ENCODE measurements at places on chromosomes 5 and 9.

DNA sequence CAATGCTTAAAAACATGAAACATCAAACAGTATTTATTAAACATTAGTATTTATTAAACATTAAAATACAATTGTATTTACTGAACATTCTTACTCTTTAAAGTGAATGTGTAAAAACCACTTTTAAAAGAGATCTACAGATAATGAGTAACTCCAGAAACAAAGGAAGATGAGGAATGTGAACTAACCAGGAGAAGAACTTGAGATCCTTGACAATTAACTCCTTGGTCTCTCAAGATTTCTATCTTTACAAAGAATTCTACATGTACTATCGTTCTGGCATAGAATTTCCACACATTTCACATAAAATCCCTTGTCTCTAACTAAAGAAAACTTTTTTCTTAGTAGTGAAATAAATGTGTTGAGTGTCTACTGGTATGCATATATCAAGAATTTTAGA is 28.7 kb upstream of the IFNE start:
- no peak for DNase-seq

DNA sequence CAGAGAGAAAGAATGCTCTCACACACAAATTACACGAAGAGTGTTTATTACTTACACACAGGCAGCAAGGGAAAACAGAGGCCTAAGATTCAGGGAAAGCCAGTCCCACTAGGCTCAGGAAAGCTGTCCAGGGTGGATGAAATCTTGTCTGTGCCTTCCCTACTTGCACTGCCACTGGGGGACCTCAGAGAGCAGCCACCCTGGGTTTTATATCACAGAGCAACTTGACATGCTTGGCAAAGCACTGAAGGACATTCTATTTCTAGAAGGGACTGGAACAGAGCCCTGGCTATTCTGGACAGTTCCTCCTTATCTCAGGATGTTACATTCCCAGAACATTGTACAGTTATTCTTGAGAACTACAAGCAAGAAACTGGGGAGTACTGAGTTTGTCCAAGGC is 7.5 kb upstream of the PRSS3 start:
- no peak for DNase-seq

- no peak for DNase-seq
Measured at GRCh38 chr9:22469928-22470544, 23.4 kb downstream of the DMRTA1 start.

GRCh38 chr5:8751971-8752370 is 793.9 kb downstream of the SEMA5A start:
- no peak for DNase-seq

GRCh38 chr9:8696516-8696915 is 896.9 kb upstream of the DMAC1 start:
- DNase-seq = no peak

- DNase-seq = no peak
Measured at GRCh38 chr5:345404-346195, 24.1 kb downstream of the AHRR start.
